ENCODE measurements at places on chromosomes 2 and 18.

DNA sequence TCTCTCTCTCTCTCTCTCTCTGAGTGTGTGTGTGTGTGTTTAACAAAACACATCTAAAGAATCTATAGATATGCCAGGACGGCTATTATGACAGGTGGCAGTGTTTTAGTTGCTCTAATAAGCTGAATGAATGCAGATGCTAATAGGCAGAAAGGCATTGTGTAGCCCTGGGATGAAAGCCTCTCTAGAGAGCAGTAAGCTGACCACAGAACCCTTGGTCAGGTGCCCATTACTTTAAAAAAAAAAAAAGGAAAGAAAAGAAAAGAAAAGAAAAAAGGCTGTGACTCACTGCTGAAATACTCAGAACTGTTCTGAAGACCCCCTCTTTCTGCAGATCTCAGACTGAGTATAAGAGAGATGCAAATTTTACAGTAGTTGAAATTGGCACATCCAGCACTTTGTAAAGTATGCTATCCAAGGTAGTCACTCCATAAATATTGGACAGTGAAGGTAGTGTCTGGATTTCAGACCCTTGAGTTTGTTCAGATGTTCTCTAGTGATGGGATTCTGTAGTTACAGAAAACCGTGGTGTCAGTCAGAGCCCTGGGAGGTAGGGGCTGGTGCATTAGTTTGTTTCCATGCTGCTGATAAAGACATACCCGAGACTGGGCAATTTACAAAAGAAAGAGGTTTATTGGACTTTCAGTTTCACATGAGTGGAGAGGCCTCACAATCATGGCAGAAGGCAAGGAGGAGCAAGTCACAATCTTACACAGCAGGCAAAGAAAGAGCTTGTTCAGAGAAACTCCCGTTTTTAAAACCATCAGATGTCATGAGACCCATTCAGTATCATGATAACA, 30.9 kb downstream of the OSBPL6 start:
- no peak for DNase-seq

DNA sequence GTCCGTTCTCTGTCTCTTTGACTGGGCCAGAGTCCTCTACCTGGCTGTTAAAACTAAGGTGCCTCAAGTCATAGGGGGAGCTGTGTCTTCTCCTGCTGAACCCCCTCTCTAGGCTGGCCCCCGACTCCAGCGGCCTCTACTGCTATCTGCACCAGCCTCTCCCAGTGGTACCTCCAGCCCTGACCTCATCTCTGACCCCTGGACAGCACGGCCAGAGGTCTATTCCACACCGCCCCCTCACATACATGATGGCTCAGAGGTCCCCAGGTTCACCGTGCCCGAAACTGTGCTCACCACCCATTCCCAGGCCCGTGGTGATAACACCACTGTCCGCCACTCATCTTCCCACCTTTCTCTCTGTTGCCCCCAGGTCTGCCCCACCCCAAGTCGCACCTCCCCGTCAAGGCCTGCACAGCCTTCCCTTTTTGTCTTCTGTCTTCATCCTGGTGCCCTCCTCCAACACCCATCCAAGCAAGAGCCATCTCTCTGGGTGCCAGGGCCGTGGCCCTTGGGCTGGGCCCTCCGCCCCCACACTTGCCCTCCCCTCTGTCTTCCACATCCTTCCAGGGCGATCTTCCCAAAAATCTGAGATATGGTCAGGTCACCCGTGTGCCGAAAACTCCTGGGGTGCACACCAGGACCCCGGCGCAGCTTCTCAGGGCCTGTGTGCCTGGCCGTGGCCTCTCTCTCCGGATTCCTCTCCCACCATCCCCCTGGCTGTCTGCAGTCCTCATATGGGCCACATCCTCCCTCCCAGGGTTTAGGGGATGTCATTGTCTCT, 134.4 kb upstream of the ID2 start:
- DNase-seq: no peak

GRCh38 chr2:211957799-211958198, 580.8 kb downstream of the ERBB4 start:
- no peak for DNase-seq

DNA sequence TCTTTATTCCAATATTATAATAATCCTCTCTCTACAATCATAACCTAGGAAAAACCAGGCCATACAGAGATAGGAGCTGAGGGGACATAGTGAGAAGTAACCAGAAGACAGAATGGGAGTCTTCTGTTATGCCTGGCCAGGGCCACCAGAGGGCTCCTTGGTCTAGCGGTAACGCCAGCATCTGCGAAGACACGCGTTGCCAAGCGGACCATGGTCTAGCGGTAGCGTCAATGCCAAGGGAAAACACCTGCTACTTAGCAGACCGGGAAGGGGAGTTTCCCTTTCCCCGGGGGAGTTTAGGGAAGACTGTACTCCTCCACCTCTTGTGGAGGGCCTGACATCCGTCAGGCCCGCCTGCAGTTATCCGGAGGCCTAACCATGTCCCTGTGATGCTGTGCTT, 36.6 kb downstream of the ARL6IP6 start:
- no peak for DNase-seq

- no peak for DNase-seq
Measured at GRCh38 chr2:100857341-100857740, 37.4 kb downstream of the NPAS2 start.

DNA sequence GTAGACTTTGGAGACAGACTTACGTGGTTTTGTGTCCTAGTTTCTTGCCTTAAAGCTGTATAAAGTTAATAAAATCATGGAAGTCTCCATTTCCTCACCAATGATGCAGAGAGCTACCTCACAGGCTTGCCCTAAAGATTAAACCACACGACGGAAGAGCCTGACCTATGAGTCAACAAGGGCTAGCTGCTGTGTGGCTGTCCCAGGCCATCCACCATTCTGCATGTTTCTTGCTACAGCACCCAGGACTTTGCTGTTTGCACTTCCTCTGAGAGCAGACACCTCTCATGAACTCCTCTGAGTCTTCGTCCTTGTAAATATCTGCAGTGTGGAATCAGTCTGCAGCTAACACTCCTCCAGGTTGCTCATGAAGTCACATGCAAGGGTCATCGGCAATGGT, 160.0 kb upstream of the TRIB2 start:
- peak; percentile 11 for DNase-seq

- DNase-seq: no peak
Measured at GRCh38 chr2:62014102-62014501, 108.6 kb downstream of the COMMD1 start.

GRCh38 chr2:53820048-53820447, 33.2 kb downstream of the ERLEC1 start:
- no peak for DNase-seq

GRCh38 chr2:144382849-144383248, 137.1 kb downstream of the ZEB2 start:
- no peak for DNase-seq

DNA sequence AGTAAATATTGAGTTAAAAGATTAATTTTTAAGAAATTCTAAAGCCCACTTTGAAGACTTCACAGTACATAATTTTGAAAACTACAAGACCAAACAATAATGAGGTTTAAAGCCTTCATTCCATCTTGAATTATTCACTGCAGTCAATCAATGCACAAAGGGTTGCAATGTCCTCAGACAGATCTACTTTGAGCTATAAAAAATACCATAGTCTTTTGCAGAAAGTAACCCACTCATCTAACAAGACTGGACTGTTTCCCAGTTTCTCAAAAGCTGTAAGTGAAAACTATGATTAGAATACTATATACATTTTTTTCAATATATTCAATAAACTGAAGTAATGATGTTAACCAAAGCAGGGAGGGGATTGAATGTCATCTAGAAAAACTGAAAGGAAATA, 10.2 kb upstream of the RBM43 start:
- no peak for DNase-seq

GRCh38 chr2:55839182-55839819, 84.3 kb downstream of the EFEMP1 start:
- DNase-seq: no peak

- no peak for DNase-seq
Measured at GRCh38 chr18:39571511-39571910, 2005.9 kb upstream of the CELF4 start.

DNA sequence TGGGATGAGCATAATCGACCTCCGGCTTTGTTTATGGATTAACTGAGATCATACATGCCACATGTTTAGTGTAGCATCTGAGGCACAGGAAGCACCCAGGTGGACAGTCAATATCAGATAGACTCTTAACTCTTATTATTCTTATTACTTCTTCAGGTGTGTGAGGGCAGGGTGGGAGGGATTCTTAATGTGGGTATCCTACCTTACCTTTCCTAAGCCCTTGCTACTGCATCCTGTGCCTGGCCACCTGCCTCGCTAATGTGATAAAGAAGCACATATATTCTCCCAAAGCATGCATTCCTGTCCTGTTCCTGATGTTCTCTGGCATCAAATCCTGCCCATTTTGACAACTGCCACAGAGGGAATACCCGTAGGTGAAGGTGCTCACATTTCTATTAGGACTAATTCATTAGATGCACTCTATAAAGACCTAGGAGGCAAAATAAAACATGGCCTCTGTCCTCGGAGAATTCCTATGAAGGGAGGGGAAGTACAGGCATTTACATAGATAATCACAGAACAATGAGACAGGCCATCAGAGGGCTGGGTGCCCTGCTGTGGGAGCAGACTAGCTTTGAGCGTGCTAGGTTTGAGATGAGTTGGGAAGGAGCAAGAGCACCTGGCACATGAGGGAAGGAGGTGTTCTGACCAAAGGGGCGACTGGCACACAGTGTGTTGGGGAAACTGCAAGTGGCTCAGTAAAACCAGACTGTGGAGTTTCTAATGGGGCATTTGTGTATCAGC, 19.5 kb upstream of the CELF4 start:
- no peak for DNase-seq

DNA sequence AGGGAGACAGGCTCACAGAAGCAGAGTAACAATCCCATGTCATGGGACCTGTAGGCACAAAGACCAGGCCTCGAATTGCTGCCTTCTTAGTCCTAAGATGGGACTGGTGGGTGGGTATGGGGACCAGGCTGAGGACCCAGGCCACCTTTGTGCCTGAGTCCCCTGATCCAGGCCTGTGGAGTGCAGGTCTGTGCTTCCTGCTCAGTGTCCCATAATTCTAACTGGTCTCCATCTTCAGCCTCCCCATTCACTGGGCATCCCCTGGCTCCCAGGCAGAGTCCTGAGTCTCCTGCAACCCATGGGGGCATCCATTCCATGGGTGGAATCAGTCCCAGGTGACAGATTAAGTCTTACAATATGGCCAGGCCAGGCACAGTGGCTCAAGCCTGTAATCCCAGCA, 83.9 kb downstream of the SMAD7 start:
- no peak for DNase-seq

DNA sequence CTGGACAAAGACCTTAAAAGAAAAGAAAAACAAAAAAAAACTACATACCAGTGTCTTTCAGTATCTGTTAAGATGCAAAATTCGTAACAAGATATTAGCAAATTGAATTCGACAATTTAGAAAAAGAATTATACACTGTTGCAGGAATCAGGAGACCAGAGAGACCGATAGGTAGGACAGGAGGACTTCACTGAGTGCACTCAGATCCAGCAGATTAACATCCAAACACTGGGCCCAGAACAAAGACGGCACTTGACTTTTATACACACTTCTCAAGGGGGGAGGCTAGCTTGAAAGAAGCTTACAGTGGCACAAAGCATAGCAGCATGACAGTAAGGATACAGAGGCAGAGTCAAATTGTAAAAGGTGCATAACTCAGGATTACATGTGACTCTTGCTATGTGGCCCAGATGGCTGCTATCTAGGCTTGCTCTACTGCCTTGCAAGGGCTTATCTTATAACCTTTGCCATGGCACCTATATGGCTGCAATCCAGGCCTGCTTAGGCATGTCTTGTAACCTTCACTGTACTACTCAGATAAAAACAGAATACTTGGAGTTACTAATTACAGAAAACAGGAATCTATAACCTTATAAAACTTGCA, 507.3 kb upstream of the LRRTM4 start:
- no peak for DNase-seq

- DNase-seq: peak; percentile 8
Measured at GRCh38 chr2:215982465-215982875, 30.9 kb downstream of the MREG start.

DNA sequence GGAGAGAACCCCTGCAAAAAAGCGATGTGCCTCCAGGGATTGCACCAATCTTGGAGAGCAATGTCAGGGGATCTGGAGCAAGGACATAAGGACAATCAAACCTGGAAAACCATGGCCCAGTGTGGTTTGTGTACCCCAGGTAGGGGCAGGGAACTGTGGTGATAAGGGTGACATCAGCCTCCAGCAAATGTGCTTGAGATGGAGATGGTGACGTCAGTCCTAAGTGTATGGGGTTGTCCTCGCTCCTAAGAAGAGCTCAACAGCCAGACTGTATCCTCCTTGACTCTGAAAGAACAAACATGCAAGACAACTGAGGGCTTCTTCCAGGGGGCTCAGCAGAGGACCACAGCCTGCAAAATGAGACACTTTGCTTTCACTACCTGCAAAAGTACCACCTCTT, 71.4 kb downstream of the FTCDNL1 start:
- DNase-seq: no peak

- no peak for DNase-seq
Measured at GRCh38 chr2:160251569-160251968, 51.5 kb upstream of the ITGB6 start.

DNA sequence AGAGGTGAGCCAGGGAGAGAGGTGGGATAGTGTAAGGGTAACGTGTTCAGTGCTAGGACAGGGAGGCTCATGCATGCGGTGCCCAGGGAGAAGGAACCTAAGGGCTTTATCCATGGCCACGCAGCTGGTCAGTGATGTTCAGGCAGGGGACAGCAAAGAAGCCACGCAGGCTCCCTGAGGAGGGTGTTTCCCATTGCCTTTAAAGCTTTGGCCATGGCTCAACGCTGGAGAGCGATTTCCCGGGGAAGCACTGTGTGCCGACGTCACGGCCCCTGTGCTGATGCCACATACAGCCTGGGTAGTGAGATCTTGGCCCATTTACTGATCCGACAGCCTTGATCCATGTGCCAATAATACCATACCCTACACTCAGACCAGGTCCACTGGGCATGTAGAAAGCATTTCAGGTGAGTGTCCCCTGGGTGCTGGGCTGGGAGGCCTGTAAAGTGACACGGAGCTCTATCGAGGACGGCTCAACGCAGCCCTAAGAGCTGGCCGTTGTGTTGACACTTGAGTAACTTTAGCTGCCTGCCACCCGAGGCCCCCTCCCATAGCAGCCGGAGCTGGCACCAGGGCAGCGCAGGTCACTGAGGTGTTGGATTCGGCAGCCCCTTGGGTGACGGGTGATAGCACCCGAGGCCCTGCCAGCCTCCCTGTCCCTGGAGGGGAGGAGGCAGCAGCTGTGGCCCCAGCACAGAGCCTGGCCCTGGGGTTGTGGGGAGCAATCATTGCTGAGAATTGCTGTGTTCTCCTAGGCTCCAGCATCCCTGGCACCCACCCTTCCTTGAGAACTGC, 41.4 kb downstream of the PDIA6 start:
- no peak for DNase-seq

- no peak for DNase-seq
Measured at GRCh38 chr2:152093464-152093863, 5.4 kb downstream of the CACNB4 start.

- no peak for DNase-seq
Measured at GRCh38 chr2:11013196-11013595, 101.5 kb downstream of the KCNF1 start.

Measured in stimulated activated CD4-positive, alpha-beta T cell treated with anti-CD3 and anti-CD28 coated beads, Interleukin-12 subunit alpha, Interleukin-12 subunit beta, amount 100 ng/mL, for 24 hours (primary cell).